SJCRH30 (cell line): ENCODE measurements at places on chromosomes 6 and 20. TPM values are rescaled to one million over a fixed set of nuclear protein-coding genes. Genes with fewer than 3 reads are reported as not detected.

DNA sequence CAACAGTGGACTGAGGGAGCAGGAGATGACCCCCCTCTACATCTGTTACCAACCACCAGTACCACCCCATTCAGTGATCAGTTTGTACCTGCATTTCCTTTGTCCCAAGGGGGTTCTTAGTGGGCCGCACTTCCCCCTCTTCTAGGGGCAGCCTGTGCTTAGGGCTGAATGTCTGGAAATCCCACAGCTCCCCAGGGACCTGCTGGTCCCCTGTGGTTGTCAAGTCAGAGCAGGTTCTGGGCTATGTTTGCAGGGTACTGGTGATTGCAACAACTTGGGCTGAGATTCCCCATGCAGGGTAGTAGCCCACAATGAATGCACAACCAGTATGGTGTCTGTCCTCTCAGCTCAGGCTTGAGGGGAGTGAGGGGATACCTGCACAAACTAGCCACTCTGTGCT lies 39.7 kb upstream of the COL10A1 start:
- no peak for DNase-seq

DLK2 gene
- total RNA-seq: 5.4 and 5.8 TPM in 2 replicates

PBOV1 gene
- not detected in 2 replicates for total RNA-seq

- DNase-seq: no peak
Measured at GRCh38 chr6:70289299-70289698, 13.6 kb downstream of the COL9A1 start.

NOX3 gene
- total RNA-seq: not detected in 2 replicates

GRCh38 chr20:58670102-58670501 lies 19.0 kb downstream of the STX16 start:
- DNase-seq: no peak

DNA sequence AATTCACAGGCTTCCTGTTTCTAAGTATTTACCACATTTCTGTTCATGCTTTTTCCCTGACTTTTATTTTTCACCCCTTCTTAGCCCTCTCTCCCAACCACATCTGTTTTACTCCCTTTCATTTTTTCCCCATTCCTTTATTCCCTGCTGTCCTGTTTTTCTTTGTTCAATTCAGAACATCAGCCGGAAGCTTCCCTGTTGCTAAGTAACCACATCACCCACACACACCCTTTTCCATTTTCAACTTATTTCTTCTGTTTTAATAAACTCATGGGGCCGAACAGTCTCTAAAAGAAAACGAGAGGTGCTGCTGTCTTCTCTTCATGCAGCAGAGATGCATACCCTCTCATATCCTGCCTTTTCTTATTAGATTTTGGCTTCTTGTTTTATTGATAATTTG lies 53.5 kb upstream of the CEP85L start:
- DNase-seq: no peak

SIRPD gene
- not detected in 2 replicates for total RNA-seq

GRCh38 chr6:141988954-141989705 lies 143.6 kb upstream of the GJE1 start:
- peak; percentile 71 for DNase-seq
